GM10248 (cell line): ENCODE measurements at places on chromosomes 7 and 10.
A peak's percentile ranks its signal among the peaks of the same experiment; 100 is the strongest.

DNA sequence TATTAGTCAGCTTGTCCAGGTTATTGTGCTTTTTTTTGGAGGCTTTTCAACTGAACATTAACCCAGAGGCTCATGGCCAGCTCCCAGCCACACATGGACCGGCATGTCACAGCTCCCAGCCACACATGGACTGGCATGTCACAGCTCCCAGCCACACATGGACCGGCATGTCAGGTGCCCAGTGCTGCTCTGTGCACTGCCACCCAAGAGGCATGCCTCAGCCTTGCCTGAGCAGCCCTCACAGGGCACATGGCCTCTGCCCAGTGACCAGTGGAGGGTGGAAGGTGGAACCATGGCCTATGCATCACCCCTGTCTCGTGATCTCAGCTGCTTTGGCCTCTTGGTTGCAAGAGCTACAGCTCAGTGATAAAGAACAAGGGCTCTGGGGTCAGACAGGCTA is 119.8 kb downstream of the OAT start:
- no peak for DNase-seq

DNA sequence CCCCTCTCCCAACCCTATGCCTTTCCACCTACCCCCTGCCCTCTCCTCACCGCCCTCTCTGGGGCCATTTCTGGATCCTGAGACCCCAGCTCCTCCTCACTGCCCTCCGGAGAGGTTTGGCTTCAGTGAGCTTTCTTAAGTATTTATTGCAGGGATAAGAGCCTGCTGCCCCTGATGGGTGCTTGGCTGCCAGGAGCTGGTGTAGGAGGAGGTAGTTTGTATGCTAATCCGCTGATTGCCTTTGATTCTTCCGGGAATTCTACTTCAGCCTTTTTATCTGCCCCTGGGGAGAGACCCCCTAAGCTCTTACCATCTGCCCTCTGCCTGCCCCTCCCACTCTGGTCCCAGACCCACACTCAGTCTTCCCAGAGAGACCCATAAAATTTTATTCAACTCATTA is 263.5 kb upstream of the PODXL start:
- DNase-seq = no peak

- no peak for DNase-seq
These were observed 45.6 kb upstream of the PIP4K2A start for GRCh38 chr10:22760025-22760424.

GRCh38 chr10:79247373-79248137 is 99.7 kb upstream of the PPIF start:
- DNase-seq = no peak

GRCh38 chr7:33076737-33077136 is 14.2 kb upstream of the NT5C3A start:
- no peak for DNase-seq

- DNase-seq = no peak
These were observed 88.4 kb downstream of the ABCA13 start for GRCh38 chr7:48259463-48260280.

- DNase-seq = no peak
These were observed 59.2 kb upstream of the CYP2C9 start for GRCh38 chr10:94879214-94879613.

- DNase-seq = no peak
These were observed 19.7 kb upstream of the GDI2 start for GRCh38 chr10:5832946-5833345.

DNA sequence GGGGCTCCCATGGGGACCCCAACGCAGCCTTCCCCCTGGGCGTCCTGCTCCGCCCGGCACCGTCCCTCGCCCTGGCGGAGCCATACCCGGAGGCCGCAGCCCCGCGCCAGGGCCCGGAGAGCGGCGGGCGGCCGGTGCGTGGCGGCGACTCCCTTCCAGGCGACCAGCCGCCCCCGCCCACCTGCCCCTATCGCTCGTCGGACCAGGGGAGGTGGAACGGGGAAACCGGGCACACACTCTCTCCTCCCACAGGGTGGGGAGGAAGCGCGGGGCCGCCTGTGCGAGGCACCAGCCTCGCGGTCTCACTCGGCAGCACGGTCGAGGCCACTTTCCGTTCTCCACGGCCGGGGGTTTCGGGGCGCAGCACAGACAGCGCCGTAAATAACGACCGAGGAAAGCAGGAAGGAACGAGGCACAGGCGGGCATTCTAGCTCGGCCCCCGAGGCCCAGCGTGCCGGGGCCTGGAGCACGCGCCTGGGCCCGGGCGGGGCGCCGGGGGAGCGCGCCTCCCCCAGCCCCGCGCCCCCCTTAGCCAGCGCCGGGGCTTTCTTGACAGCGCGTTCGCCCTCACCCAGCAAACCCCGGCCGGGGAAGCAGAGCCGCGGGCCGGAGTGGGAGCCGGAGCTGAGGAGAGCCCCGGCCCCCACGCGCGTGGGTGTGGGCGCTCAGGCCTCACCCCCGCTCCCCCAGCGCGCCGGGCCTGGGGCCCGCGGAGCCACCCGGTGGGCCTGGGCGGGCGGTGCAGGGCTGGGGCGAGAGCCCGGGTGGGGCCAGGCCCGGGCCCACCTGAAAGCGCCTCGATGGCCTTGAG is 936 bp downstream of the IGF2BP3 start:
- DNase-seq = peak; percentile 46

GRCh38 chr7:97081521-97082300 is 35.8 kb upstream of the SDHAF3 start:
- no peak for DNase-seq

- no peak for DNase-seq
These were observed 25.7 kb downstream of the TMEM176A start for GRCh38 chr7:150826061-150826849.

GRCh38 chr10:124472071-124472470 is 10.4 kb downstream of the LHPP start:
- no peak for DNase-seq

DNA sequence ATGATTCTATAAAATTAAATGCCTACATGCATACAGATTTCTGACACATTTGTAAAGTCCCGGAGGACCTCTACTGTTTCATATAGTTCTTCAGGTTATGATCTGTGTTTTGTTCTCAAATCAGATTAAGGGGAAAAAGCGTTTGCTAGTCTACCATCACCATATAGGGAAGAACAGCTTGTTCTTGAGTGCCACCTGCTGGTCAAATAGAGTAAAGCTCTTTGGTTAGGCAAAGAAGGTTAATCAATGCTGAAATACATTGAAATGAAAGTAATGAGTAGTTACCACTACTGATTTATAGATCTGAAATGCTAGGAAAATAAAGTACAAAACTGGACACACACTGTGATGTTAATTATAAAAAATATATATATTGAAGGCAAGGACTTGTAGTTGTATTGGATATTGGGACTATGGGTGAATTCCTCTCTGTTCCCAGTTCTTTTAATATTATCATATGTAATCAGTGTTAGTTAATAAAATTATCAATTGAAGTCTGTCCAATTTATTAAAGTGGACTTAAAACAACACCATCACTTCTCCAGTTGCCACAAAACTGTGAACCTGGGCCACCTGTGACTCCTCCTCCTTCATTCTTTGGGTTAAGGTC is 72.6 kb upstream of the PDLIM1 start:
- DNase-seq = peak; percentile 71

GRCh38 chr10:112855134-112855533 is 94.9 kb upstream of the TCF7L2 start:
- no peak for DNase-seq

- no peak for DNase-seq
These were observed 320.9 kb upstream of the AUTS2 start for GRCh38 chr7:69277366-69277765.

DNA sequence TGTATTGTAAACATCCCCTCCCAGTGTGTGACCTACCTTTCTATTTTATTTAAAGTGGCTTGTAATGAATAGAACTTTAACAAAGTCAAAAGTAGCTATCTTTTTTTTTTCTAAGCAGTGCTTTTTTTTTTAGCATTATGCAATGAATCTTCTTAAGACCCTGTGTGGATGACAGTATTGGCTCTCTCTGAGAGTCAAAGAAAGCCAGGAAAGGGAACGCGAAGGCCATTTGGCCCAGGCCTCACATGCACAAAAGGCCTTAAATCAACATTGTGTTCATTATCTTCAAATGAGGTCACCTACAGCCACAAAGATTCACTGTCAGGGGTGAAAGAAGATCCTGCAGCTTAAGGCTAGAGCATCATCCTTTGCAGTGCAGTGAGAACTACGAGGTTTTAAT is 721.5 kb downstream of the GRID1 start:
- no peak for DNase-seq

DNA sequence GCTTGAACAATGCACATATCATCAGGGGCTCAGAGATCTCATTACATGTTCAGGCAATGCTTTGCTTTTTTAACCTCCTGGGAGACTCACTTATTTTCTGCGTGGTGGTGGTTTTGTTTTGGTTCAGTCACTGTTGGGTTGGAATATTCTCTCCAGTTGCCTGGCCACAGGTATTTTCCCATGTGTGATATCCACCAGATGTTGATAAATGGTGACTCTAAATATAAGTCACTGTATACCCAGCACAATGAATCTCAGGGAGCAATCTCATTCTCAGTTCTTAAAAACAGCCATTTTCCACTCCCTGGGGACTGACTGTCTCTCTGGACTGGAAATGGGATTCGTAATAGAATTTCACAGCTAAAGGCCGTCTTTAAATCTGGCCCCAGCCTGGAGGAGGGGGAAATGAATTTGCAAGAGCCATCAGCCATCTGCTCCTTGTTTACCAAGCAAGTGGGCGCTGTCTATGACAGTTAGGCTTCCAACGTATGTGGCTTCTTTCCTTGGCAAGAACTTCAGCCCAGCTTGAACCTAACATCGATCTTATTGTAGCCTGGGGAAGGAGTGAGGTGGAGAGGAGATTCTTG is 1106.2 kb downstream of the NRG3 start:
- no peak for DNase-seq

- DNase-seq = no peak
These were observed 33.5 kb upstream of the DDC start for GRCh38 chr7:50598460-50599343.

- no peak for DNase-seq
These were observed 61.9 kb upstream of the ADO start for GRCh38 chr10:62742536-62743061.

GRCh38 chr10:29714096-29714874 is 79.5 kb upstream of the SVIL start:
- no peak for DNase-seq

GRCh38 chr7:50562136-50562535 is 3.1 kb downstream of the DDC start:
- DNase-seq = peak; percentile 3

DNA sequence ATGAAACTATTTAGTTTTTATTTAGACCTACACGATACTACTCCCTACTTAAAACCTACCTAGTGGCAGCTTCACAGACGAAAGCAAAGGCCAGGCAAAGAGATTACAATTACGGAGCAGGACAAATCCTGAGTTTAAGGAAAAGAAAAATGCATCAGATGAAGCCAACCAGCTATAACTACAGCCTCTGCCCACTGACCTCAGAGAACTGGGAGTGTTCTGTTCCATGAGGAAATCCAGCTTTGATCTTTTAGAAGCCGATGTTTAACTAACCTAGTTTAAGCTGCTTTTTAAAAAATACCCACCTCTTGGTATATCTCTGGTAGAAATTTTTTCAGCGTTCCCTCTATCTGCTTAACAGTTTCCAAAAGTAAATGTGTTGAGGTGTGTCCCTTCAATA is 3.0 kb upstream of the UPF2 start:
- DNase-seq = no peak

DNA sequence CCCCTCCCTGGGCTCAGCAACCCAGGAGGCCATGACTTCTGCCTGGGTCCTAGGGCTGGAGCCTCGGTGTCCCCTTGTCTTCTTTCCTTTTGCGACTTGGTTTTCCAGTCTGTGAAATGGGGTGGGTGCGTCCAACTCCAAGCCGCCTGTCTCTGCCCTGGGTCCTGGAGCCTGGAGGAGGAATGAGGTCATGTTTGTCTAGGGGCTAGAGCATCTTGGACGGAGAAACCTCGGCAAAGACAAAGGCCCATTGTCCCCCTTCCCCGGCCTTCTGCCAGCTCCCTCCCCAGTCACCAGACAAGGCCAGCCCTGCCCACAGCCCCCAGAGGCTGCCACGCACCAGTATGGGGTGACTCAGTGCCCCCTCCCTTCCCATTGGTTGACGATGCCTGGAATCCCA is 39.8 kb upstream of the ELN start:
- DNase-seq = no peak

GRCh38 chr10:76072384-76072783 is 641.0 kb downstream of the LRMDA start:
- DNase-seq = no peak

GRCh38 chr10:127550861-127551260 is 1.8 kb downstream of the NPS start:
- DNase-seq = no peak

GRCh38 chr7:109375823-109376222 is 806.1 kb downstream of the DNAJB9 start:
- no peak for DNase-seq

- no peak for DNase-seq
These were observed 16.9 kb downstream of the LHPP start for GRCh38 chr10:124478515-124478914.

- DNase-seq = no peak
These were observed 64.9 kb downstream of the CTTNBP2 start for GRCh38 chr7:117808341-117808757.

GRCh38 chr10:63429281-63429680 is 36.5 kb downstream of the JMJD1C start:
- no peak for DNase-seq

GRCh38 chr10:72133517-72133916 is 45.2 kb upstream of the SPOCK2 start:
- DNase-seq = peak; percentile 68

GRCh38 chr7:81688622-81689411 is 81.0 kb downstream of the HGF start:
- no peak for DNase-seq

- DNase-seq = no peak
These were observed 37.7 kb upstream of the ZNF438 start for GRCh38 chr10:31069411-31069810.

GRCh38 chr7:126574276-126575250 is 678.2 kb downstream of the GRM8 start:
- no peak for DNase-seq

- DNase-seq = no peak
These were observed 498.1 kb upstream of the POT1 start for GRCh38 chr7:125427676-125428075.

- DNase-seq = peak; percentile 36
These were observed 26.9 kb upstream of the TRIM56 start for GRCh38 chr7:101058355-101058754.

GRCh38 chr10:35643151-35644049 is 1.3 kb upstream of the FZD8 start:
- peak; percentile 27 for DNase-seq

DNA sequence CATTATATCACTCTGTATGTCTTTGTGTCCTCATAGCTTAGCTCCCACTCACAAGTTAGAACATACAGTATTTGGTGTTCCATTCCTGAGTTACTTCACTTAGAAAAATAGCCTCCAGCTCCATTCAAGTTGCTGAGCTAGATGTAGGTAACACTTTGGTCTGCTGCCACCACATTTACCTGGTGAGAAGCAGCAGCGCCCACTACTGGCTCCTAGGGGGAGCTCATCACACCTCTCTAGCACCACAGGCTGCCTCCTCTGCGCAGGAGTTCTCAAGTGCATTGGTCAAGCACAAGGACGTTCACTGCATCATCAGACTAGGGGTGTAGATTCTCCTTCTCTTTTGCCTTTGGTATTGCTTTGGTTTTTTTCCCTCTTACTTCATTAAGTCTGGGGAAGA is 530.9 kb upstream of the AUTS2 start:
- DNase-seq = no peak

GRCh38 chr7:106001886-106002285 is 38.8 kb downstream of the CDHR3 start:
- no peak for DNase-seq

GRCh38 chr10:14114791-14115190 is 215.9 kb downstream of the FRMD4A start:
- DNase-seq = no peak

- DNase-seq = no peak
These were observed 11.4 kb downstream of the BLNK start for GRCh38 chr10:96260014-96260413.
